ELF-1 (cell line): ENCODE measurements at places on chromosomes 11 and 22.

GRCh38 chr11:73761403-73761945 is 600 bp upstream of the RAB6A start:
- DNase-seq: no peak

GRCh38 chr11:119964136-119965025 is 173.5 kb downstream of the TRIM29 start:
- DNase-seq: peak; percentile 98

DNA sequence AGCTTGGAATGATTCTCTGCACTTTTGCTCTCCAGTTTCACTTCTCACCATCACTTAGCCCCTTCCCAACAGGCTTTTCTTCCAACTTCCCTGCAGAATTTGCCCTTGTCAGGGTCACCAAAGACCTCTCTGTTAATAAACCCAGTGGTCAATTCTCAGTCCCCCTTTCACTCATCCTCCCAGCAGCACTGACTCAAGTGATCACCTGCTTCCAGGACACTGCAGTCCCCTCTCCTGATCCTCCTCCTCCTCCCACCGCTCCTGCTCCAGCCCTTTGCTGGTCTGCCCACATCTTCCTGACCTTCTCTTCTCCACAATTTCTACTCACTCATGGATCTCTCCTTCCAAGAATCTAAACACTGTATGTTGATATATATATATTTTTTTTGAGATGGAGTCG is 57.9 kb downstream of the SHISAL1 start:
- DNase-seq: no peak

DNA sequence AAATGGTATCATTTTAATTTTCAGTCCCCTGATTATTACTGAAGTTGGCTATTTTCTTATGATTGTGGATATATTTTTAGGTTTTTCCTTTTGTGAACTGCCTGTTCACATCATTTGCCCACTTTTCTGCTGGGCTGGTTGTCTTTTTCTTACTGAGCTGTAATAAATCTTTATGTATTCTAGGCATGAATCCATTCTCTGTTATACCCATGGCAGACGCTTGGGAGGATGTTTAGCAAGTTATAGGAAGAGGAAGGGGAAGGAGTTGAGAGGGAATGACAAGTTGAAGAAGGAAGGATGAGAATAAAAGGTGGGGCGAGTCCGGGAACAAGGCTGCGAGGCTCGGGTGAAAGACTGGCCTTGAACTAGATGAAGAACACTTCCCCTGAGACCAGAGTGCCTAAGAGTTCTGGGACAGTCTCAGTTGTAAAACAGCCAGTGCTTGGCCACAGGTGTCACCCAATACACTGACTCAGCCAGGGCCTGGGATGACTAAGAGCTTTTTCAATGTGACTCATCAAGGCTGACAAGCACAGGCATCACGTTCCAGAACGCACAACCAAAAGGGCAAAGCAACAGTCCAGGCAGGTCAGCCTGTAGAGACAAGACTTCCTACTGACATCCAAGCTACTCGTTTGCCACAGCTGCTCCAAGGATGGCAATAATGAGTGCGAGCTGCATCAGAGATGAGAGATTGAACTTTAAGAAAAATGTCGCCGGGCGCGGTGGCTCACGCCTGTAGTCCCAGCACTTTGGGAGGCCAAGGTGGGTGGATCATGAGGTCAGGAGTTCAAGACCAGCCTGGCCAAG is 35.2 kb downstream of the LRFN4 start:
- peak; percentile 82 for DNase-seq

- no peak for DNase-seq
Observed at GRCh38 chr22:26487996-26488395, 4.3 kb downstream of the SRRD start.

DNA sequence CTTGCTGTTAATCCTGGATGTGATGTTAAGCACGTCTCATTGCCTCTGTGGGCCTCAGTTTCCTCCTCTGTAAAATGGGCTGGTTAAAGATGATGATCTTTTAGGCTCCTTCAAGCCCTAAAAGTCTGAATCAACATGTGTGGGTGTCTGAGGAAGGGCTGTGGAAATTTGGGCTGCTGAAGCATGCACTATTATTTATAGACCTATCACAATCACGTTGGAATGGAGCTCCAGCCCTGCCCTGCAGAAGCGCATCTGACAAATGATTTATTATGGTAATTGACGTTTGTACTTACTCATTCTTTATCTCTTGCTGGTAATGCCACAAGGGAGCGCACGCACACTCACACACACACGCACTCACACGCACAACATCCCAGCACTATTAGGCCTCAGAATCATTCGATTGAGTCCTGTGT is 20.4 kb downstream of the P2RX3 start:
- no peak for DNase-seq

- DNase-seq: peak; percentile 27
Observed at GRCh38 chr22:27641049-27641795, 160.3 kb downstream of the MN1 start.

DNA sequence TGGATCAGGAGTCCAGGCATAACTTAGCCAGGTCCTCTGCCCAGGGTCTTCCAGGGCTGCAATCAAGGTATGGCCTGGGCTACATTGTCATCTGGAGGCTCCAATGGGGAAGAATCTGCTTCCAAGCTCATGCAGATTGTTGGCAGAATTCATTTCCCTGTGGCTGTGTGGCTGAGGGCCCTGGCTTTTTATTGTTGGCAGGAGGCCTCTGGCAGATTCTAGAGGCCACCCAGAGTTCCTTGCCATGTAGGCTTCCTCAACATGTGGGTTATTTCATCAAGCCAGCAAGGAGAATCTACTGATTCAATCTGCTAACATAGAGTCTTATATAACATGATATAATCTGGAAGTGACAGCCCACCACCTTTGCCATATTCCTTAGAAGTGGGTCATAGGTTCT is 16.4 kb upstream of the EP300 start:
- DNase-seq: no peak

DNA sequence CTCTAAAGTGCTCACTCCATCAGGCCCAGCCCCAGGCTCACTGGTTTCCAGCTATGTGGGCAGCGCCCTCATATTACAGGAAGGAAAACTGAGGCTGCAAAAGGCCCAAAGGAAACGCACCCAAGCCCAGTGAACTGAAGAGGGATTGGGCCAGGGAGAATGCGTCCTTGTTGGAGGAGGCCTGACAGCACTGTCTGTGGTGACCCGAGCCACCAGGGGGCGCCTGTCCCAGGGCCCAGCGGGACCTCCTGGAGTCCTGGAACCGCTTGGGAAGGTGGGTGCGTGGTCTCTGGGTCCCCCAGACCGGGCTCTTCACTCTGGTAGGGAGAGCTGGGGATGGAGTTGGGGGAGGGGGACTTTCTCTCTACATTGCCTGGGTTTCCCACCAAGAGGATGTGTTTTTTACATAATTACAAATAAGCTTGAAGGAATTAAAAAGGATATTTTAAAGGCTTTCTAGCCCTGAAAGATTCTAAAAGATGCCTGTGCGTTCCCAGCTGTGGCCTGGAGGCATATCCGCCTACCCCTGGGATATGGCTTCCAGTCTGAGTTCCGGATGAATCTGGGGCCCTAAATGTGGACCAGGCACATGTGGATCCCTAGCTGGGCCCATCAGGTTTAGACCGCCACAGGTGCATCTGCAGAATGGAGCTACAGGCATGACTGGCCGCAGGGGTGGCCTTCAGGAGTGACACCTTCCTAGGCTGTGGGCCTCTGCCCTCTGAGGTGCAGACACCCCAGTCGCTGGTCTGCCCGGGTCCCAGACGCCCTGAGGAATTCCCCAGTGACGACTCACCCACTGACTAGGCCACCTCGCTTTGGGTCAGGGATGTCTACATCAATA is 4.2 kb downstream of the SPI1 start:
- peak; percentile 86 for DNase-seq

GRCh38 chr11:131070365-131070764 is 154.1 kb upstream of the SNX19 start:
- no peak for DNase-seq

- DNase-seq: peak; percentile 63
Observed at GRCh38 chr11:9550191-9550628, 23.3 kb upstream of the WEE1 start.

GRCh38 chr22:46483353-46483752 is 54.1 kb downstream of the CELSR1 start:
- DNase-seq: no peak

DNA sequence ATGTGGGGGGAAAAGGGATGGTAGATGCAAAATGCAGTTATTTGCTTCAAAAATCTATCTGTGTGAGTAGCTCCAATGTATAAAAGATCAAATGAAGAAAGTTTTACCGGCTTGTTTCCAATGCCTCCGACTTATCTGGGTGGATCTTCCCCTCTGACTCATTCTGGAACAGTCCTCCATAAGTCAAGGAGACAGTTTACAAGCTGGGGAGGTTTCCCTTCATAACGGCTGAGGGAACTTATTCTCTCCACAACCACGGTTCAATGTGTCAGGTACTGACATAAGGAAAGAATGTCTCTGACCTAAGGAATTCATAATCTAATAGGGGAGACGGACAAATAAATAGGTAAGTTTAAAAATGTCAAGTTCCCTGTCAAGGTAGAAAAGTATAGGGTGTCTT is 49.7 kb upstream of the BIRC3 start:
- DNase-seq: no peak

- no peak for DNase-seq
Observed at GRCh38 chr11:5671831-5672230, 13.0 kb downstream of the TRIM5 start.
